Gastroesophageal sphincter (tissue), 4 donors: ENCODE measurements at places on chromosomes 5 and 9.

DNA sequence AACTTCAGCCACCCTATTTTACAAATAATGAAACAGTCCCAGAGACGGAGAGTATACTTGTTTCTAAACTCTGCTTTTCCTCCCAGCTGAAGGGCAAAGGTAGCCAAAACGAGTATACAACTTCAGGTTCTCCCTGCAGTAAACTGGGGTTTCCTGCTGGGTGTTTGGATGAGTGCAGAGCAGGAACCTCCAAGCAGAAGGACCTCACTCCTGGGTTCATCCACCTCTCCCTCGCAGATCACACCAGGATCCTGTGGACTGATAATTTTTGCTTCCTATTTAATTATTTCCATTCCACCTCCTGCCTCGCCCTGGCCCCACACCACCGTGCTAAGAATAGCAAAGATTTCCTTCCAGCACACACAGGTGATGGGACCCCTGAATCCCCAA, 2.0 kb upstream of the FOXB2 start:
- no peak for ATAC-seq

GRCh38 chr9:97954550-97954989, 16.6 kb upstream of the HEMGN start:
- ATAC-seq = no peak

DNA sequence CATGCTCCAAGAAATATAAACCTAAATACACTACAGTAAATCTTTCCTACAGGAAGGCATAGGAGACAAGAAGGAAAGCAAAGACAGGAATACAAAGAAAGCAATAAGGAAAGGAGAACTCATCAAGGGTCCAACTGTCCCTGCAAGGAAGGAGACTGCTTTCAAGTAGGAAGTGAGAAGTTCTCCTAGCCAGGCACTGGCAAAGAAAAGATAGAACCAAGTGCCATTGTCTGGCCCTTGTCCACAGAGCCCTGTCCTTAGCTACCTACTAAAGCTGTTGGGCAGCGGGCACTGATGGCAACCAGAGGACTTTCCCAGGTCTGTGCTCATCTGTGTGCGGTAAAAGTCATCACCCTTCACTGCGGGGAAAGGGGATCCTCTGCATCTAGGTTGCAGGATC, 108.2 kb downstream of the KLHL3 start:
- no peak for ATAC-seq

GRCh38 chr9:97567182-97567893, 65.8 kb downstream of the TSTD2 start:
- no peak for ATAC-seq

DNA sequence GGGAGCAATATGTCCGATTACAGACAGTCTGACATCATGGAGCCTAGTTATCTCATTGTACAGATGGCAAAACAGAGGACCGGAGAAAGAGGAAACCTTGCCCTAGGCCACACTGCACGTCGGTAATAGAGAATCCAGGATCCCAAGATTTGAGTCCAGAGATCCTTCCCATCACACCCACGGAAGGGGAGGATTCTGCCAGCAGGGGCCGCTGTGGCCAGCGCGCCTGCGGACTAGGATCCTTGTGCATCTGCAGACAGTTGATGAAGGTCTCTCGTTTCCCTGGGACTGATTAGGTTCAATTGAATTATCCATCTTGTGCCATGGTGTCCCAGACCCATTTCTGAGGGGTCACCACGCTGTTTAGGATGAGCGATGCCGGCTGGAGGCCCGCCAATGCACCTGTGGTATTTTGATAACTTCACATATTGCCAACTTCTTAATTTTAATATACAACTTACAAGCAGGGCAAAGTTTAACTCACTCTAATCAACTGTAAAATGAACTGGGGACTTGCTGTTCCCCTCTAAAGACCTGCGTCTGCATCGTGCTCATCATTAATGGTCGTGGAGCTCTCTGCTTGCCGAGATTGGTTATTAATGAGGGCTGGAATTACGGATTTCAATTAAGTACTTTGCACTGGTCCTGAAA, 592.7 kb upstream of the BRINP1 start:
- no peak for ATAC-seq

DNA sequence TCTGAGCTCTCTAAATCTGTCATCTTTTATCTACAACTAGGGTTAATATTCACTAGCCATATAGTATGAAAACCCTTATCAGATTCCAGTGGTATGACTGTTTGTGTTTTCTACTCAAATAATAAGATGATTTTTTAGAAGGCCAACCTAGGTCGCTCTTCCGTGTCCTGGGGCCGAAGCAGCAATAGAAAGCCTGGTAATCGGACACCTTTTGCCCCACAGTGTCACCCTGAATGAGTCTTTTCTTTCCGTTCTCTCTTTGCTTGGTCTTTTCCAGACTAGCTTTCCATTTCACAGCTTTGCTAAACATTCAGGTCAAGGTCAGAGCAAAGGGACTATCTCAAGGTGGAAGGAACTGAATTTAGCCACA, 243.3 kb upstream of the ANKRD55 start:
- ATAC-seq = no peak

DNA sequence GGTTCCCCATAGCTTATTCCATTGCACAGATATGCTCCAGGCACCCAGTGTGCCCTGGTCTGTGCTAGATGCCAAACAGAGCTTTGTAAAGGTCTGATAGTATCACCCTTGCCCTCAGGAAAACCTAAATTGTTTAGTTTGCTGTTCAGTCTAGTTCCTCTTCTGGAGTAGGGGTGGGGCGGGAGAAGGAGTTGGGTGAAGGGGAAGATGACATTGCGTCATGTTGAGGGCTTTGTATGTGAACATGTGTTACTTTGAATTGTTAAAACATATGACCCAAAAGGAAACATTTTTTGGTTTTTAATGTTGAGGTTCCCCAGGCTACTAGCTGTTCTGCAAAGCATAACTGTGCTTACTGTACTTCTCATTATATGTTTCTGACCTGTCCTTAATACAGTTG, 40.6 kb downstream of the HACD4 start:
- ATAC-seq = peak; percentile 62

- ATAC-seq = no peak
These were observed 70.3 kb downstream of the PAPPA start for GRCh38 chr9:116223926-116224325.

DNA sequence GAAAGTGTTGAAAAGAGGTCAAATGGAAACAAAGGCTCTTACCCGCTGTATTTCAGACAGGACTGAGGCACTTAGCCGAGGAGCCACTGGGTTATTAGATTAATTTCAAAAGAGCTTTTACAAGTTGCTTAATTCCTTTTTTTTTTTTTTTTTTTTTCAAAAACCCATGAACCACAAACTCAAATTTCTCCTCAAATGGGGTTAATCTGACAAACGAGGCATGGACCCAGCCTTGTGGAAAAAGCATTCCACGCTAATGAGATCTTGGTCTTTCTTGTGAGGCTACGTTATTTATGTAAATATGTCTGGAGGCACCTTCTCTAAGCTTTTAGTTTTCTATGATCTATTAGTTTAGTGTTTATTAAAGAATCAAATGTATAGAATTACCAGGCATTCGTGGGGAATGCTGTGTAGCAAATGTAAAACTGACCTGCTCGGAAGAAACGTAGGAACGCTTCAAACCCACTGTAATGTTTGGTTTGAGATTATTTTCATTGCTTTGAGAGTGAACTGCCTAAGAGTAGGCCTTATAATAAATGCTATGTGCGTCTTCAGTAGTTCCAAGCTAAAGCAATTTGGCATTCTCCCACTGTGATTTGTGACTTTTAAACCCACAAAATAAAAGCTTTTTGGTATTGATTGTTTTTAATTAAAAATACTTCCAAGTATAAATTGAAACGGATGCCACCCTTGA, 134.7 kb downstream of the CDH6 start:
- ATAC-seq = no peak

- ATAC-seq = no peak
These were observed 283.2 kb upstream of the TMEM161B start for GRCh38 chr5:88551724-88552345.

GRCh38 chr9:5614985-5615384, 13.9 kb upstream of the RIC1 start:
- no peak for ATAC-seq

GRCh38 chr9:106892632-106893031, 29.7 kb downstream of the ZNF462 start:
- peak; percentile 93 for ATAC-seq

- no peak for ATAC-seq
These were observed 140.0 kb upstream of the HMHB1 start for GRCh38 chr5:143671674-143672569.

GRCh38 chr9:106913276-106913675, 50.3 kb downstream of the ZNF462 start:
- no peak for ATAC-seq

DNA sequence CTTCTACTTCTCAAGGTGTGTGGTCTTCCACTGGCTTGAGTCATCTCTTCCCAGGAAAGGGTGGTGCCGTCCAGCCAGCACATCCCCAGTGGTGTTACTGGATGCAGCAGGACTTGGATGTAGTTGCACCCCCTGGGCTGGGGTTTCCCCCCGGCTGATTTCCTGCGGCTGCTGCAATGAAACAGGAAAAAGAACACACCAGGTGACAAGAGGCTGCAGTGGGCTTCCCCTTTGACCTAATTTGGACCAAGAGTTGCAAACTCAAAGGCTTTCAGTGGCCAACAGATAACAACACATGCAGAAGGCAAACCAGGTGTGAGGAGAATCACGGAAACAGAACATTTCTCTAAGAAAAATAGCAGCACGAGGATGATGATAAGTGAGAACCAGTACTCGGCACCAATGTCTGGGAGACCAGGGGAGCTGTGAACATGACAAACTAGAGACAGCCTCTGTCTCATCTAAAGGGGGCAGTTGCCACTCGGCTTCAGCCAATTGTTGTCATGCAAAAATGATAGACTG, 83.7 kb downstream of the PDE6A start:
- no peak for ATAC-seq

DNA sequence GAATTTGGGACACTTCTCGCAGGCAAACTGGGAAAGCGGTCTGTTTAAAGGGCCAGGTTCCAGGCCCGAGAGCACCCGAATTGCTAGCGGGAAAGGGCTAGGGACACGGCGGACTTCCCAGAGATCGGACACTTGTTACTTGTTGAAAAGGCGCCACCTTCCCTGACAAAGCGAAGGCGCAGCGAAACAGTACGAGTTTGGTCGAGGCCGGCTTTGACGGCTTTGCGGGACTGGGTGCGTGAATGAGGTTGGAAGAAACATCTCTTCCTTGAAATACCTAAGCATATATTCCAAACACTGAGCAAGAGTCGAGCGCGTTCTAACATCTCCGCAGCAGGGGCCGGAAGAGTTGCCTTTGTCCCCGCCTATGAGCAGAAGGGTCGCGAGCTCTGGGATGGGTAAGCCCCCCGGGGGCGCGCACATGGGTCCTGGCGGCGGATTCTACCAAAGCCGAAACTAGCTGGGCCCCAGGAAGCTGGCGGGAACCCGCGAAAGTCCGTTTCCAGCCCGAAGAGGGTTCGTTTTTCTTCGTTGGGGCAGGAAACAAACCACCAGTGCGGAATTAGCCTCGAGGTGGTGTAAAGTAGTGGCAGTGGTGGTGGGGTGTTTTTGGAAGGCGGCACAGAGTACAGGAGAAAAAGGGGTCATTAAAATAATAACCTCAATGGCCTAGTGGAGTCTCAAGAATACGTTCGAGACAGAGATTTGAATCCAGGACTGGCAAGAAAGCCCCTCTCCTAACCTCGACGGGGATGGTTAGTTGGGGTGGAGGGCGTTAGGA, 1.5 kb downstream of the GDNF start:
- ATAC-seq = no peak

- ATAC-seq = no peak
These were observed 2.7 kb downstream of the GCNT4 start for GRCh38 chr5:75049456-75050351.

GRCh38 chr5:178327931-178328711, 95.5 kb upstream of the PHYKPL start:
- no peak for ATAC-seq

DNA sequence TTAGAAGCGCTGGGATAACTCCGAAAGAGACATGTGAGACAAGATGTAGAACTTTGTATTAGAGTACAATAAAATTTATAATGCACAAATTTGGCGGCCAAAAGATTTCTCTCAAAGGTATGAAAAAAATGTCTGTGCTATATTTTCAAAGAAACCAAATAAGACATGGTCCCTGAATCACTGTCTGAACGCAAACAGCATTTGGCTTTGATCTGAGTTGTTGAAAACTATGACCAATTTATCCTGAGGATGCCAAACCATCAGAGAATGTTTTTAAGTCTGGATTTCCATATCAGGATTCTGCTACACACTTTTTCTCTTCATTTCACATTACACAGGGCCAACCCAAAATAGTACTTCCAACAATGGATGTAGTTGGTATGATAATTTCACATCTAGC, 9.9 kb upstream of the GLIS3 start:
- ATAC-seq = no peak

DNA sequence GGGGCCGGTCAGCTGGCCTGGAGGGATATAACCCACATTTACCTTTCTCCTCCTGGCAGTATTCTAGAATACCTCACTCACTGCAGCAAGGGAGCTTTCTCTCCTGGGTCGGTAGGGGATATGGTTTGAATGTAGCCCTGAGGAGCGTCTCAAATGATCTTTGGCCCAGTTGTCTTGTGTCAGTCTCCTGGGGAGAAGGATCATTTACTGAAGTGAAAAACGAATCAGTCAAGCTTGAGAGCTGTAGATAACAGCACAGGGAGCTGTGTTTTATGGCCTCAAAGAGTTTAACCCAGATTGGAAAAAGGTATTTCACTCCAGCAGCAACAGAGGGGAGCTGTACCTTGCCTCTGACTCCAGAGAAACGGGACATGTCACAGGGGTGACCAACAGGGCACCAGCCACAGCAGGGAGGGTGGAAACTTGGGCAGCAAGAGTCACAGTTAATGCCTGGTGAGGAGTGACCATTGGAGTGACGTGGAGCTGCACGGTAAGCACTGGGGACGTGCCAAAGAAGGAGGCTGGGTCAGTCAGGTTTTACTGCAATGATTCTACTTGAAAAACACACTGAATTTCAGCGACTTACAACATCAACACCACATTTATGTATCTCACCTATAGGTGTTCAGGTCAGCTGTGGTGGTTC, 29.8 kb upstream of the ZFR start:
- ATAC-seq = no peak

GRCh38 chr5:150672237-150672883, 11.3 kb downstream of the MYOZ3 start:
- peak; percentile 49 for ATAC-seq

- peak; percentile 90 for ATAC-seq
These were observed at the start of gene P4HA2 for GRCh38 chr5:132227485-132228240. Gene P4HA2, minus strand, starts transcription at chr5:132227853. Its CDS starts 9,227 bp downstream, at chr5:132218626.

DNA sequence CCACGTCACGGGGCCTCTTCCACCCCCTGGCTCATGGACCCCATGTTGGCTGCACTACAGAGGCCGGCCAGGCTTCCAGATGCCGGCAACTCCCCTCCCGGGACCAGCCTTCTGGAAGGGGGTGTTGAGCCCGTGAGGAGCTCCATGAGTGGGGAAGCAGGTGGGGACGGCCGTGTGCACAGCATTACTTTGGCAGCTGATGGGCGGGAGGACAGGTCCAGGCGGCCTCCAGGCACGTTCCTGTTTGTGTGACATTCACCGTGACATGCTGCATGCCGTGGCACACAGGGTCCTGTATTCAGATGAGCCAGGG, 29.1 kb upstream of the ABO start:
- ATAC-seq = no peak

- ATAC-seq = no peak
These were observed 6.3 kb downstream of the MYO10 start for GRCh38 chr5:16929831-16930230.
